ENCODE measurements at places on chromosomes 6 and 20. TPM values are rescaled to one million over a fixed set of nuclear protein-coding genes. Genes with fewer than 3 reads are reported as not detected.

ESF1 gene
- 25.4 TPM for total RNA-seq

TSPO2 gene
- not detected for total RNA-seq

FAM83C gene
- total RNA-seq = not detected

NOX3 gene
- not detected for total RNA-seq

CCDC170 gene
- 0.12 TPM for total RNA-seq

SLC17A4 gene
- total RNA-seq = not detected

WFDC5 gene
- total RNA-seq = not detected

TM9SF4 gene
- total RNA-seq = 51.2 TPM

POPDC3 gene
- 10.1 TPM for total RNA-seq

CSTF1 gene
- 44.5 TPM for total RNA-seq

SDCBP2 gene
- 3.4 TPM for total RNA-seq

Data from HCT116 (cell line).